ENCODE measurements at places on chromosomes 6 and 20. TPM values are rescaled to one million over a fixed set of nuclear protein-coding genes. Genes with fewer than 3 reads are reported as not detected.

DNA sequence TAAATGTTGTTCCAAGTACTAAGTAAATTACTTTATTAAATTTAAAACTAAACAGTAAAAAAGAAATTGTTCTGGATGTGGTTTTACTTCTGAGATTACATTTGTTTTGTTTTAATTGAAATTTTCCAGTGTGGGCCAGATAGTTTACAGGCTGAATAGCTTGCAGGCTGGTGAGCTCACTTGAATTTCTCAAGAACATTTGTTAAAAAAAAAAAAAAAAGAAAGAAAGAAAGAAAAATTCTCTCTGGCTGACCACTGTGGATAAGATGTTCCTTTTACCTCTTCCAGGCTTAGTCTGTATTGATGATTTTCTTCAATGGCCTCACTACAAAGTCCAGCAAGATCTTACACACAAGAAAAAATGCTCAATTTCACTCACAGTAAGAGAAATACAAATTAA is 85.4 kb downstream of the PLCG1 start:
- no peak for DNase-seq

- no peak for DNase-seq
Measured at GRCh38 chr20:50354721-50355589, 155.2 kb upstream of the PTPN1 start.

GRCh38 chr6:118627724-118628123 is 23.7 kb downstream of the CEP85L start:
- no peak for DNase-seq

DNA sequence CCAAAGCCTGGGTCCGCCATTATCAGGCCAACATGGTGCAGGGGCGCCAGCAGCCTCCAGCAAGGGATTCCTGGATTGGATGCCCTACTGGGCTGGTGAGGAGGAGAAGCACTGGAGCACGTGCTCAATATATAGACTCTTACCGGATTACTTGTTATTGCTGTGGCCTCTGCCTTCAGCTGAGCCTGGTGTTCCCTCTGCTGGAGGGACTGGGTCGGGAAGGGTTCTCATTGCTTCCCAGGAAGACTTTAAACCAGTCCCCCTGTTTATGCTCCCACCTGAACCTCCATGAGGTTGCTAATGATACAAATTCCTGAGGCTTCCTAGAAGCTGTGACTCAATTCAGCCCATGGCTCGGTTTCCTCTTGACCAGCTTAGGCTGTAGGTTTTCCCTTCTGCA is 186.7 kb upstream of the ARID1B start:
- DNase-seq, result no peak

SLC52A3 gene
- not detected for polyA plus RNA-seq

Data from immature natural killer cell (primary cell).